ENCODE measurements at places on chromosomes 7 and 10.

GRCh38 chr10:65710306-65710705 is 1215.5 kb upstream of the LRRTM3 start:
- DNase-seq: no peak

DNA sequence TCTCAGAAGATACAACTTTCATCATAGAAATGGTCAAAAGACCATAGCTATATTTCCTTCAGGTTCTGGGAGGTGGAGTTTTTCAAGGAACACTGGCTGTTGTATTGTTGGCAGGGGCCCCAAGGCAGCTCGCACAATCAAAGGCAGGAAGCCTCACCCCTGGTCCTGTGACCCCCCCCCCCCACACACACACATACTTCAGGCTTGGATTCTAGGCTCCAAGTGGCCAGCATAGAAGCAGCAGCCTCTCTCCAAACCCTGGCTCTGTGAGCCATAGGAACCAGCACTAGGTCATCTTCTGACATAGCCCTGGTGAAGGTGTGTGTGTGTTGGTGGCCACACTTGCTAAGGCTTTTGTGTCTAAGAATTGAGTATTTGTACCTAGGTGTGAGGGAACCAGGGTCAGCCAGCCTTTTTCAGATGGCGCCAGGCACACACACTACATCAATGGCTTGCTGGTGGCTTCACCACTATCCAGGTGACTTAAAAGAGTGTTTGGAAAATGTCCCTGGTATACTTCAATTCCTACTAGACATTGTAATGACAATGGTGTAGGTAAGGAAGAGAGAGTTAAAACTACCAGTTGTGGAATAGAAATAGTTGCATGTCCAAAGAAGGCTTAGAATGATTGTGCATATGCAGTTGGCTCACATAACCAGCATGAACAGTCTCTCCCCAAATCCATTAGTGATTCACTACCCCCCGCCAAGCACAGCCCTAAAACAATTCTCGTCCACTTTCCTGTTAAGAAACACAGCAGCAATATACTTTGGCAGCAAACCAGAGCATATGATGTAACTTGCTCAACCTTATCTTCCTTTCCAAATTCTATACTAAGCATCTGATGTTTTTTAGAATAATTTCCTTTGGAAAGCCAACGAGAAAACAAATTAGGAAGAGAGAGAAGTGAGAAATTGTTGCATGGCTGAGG is 91.3 kb downstream of the AVL9 start:
- no peak for DNase-seq

- DNase-seq: no peak
These were observed 128.0 kb downstream of the MBL2 start for GRCh38 chr10:52644373-52645186.

DNA sequence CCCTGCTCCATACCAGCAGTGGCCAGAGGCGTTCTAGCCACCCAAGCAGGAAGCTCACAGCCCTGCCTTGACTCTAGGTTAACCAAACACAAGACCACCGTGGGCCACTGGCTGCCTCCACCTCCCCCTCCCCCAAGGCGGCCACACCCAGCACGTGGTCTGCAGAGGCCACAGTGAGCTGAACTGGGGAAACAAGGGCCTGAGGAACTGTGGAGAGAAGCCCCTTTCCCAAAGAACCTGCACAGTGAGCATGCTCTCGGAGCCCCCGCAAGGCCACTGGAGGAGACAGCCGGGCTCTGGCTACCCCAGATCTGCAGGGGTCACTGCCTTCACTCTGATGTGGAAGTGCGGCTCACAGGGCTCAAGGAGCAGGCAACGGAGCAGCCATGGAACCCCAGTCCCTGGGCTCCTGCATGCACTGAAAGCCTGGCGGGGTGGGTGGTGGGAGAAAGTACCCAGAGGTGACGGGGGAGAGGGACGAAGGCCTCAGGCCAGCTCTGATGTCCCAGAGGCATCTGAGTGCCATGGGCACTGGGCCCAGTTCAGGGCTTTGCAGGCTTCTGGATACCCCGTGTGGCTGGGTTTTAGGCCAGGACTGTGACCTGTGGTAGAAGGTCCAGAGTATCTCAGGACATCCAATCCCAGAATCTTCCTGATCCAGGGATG is 189.2 kb downstream of the EBF3 start:
- no peak for DNase-seq

- DNase-seq: no peak
These were observed 3.2 kb downstream of the MRPL43 start for GRCh38 chr10:100983868-100984671.

DNA sequence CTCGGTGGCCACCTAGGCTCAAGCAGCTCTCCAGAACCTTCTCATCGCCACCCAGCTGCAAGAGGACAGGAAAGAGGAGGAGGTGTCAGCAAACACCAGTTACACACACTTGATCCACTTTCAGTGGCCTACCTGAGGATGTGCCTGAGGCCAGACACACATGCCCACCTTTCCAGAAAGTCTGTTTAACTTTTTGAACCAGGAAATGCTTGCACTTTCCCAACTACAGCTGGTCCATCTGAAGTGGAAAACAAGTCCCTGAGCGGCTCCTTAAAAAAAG is 15.7 kb upstream of the CYREN start:
- no peak for DNase-seq

DNA sequence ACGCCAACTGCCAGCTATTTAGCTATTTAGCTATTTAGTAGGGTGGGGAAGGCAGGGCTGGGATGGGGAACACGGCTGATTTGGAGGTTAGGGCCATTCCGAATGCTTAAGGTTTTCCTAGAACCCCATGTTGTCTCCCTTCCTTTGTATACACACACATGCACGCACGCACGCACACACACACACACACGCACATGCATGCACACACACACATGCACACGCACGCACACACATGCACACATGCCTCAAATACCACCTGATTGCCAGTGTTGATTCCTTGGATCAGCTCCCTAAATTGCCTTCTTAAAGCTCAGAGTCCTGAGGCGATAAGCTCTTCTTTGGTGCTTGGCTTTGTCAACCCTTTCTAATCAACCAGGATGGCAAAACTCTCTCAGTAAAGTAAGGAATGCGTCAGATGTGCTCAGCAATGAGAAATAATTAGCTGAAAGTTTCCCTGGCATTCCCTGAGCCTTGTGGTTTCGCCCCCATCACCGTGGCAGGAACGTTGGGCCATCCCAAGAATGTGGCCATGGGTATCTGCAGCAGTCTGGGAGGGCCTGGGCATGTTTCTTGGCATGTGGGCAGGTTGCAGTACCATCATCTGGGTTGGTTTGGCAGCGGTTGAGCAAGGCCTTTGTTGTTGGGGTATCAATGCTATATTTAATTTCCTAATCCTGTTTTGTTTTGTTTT is 305.6 kb downstream of the LRMDA start:
- no peak for DNase-seq

GRCh38 chr10:114486938-114487814 is 82.9 kb upstream of the AFAP1L2 start:
- DNase-seq: no peak

- no peak for DNase-seq
These were observed 18.5 kb upstream of the SAR1A start for GRCh38 chr10:70188768-70189167.

- no peak for DNase-seq
These were observed 382.4 kb downstream of the BBS9 start for GRCh38 chr7:33511778-33512177.

GRCh38 chr7:120600607-120601006 is 257.3 kb downstream of the TSPAN12 start:
- DNase-seq: no peak

DNA sequence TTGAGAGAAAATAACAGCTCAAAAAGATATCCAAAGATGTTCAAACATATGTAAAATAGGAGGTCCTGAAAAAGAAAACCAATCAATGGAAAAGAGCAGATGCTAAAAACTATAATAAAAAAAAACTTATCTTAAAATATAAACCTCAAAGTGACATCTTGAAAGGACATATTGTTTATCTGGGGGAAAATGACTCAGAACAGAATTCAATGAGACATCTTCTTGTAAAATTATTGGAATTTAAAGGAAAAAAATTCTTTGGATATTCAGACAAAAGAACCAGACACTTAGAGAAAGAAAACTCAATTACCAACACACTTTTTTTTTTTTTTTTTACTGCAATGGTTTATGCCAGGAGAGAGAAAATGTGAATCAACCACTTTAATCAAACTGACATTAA is 58.9 kb downstream of the NAMPT start:
- no peak for DNase-seq

GRCh38 chr10:114822444-114823076 is 980 bp downstream of the FHIP2A start:
- peak; percentile 4 for DNase-seq

DNA sequence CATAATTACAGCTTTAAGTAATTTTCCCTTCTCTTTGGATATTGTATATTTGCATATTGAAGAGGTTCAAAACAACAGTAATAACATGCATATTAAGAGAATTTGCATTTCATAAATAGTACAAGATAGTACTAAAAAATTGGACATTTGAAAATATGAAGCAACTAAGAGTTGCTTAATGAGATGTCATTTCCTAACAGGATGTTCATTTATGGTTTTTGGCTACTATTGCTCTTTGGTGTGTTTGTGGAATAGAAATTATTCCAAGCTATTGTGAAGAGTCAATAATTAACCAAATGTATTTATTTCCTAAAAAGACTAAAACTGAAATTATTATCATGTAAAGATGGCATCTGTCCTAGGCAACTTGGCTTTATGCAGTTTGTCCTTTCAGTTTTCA is 4.1 kb upstream of the SGCE start:
- DNase-seq: no peak

DNA sequence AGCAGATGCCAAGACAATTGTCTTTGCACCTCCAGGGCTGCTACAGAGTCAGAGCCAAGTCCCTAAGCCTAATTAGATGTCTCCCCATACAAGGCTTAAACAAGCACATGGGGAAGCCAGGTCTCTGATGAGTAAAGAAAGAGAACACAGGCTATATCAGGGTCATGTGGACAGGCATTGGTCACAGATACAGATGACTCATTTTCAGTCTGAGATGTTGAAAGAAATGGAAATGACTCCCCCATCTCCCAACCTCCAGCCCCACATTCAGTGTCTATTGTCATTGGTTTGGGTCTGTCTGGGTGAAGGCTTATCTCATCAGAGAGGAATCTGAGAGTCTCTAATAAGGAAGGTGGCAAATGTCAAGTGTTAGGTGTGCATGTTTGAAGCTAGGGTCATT is 290.1 kb upstream of the KIAA1217 start:
- no peak for DNase-seq

GRCh38 chr7:91915401-91916050 is 25.1 kb upstream of the AKAP9 start:
- DNase-seq: no peak

DNA sequence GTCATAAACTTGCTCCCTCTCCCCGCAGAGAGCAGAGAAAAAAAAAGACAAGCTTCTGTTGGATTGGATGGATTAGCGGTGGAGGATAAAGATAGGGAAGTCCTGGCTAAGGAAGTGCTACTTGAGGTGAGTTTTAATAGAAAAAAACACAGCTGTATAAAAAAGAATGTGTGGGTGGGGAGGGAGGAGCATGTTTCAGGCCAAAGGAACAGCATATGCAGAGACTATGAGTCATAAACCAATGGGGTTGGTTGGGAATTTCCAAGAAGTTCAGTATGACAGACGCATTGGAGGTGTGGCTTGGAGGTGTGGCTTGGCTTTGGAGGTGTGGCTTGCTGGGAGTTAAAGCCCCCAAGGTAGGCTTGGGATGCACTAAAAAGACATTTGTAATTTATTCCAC is 103.0 kb upstream of the LSM8 start:
- DNase-seq: no peak

DNA sequence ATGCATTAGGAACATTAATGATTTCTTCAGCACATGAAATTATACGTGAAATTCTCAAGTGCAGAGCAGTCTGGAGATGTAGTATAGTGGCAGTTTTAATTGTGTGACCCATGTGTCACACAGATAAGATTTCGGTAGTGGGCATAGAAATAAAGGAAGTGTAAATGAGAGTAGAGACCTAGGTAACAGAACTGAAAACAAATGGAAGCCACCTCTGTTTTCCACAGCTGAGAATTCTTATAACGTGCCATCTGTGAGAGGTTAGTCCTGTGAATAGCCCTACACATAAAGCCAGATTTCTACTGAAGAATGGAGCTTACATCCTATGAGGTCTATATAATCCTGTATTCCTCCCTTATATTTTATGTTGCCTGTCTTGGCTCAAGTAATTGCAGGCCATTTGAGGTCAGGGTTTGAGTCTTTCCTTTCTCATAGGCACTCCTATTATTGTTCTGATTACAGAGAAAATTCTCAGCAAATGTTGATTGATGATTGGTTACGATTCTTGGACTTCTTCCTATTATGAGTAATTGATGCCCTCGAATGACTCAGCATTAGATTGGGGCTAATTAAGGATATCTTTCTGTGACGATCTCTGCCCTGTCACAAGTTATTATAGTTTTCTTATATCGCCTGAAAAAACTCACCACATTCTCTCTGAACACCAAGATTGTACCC is 258.2 kb downstream of the KIF20B start:
- no peak for DNase-seq

- no peak for DNase-seq
These were observed 4.3 kb upstream of the CHCHD2 start for GRCh38 chr7:56110611-56111010.

- DNase-seq: no peak
These were observed 12.8 kb upstream of the PROSER2 start for GRCh38 chr10:11810313-11810766.

DNA sequence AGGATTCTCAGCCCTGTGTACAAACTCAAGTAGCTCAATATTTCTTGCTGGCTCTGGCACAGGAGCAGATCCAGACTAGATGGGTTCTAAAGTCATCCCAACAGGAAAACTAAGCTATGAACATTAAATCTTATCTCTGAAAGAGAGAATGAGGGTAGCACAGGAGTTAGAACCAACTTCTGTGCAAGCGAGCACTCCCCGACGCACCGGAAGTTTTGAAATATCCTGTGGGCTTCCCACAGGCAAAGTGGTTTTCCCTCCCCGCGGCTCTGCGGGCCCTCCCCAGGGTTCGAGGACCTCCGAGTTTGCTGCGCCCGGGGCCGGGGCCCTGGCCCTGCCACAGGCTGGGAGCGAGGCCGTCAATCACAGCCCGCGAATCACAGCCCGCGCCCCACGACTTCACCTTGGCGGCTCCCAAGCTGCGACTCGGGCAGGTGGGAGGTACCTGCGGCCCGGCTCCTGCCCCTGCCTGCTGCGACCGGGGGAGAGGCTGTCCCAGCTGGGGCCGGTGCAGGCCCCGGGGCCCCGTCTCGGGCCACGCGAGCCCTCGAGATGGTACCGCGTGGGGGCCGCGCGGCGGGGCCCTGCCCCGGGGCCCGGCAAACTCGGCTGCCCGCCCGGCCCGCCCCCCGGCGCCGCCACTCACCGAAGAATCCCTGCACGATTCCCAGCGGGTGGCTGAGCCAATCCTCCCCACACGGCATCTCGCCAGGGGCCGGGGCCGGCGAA is 598 bp downstream of the MCMBP start:
- peak; percentile 30 for DNase-seq

DNA sequence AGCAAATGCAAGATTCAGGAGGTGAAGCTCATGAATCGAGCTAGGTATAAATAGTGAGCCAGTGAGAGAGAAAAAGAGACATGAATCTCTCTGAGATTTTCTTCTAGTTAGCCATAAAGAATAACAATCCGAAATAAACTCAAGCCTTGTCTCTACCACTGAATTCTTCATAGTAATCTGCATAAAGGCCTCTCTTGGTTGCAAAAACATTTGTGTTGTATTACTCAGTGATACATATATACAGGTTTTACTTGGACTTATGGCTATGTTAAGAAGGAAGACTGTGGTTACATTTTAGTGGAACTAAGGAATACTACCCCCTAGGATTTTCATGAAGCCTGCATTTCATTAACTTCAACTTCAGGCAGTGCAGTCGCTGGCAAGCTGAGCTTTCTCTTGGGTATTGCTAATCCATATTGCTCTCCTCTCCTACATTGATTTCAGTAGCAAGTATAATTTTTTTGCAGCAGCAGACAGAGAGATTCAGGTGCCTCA is 72.7 kb upstream of the TRIL start:
- DNase-seq: no peak

- peak; percentile 83 for DNase-seq
These were observed 1.1 kb downstream of the HNRNPA2B1 start for GRCh38 chr7:26199301-26200037.
